Caki2 (cell line): ENCODE measurements at places on chromosomes 3 and 15.

GRCh38 chr3:152362086-152362485, 93.4 kb downstream of the MBNL1 start:
- DNase-seq = no peak

GRCh38 chr3:143071776-143072175, 47.8 kb upstream of the CHST2 start:
- DNase-seq = no peak

DNA sequence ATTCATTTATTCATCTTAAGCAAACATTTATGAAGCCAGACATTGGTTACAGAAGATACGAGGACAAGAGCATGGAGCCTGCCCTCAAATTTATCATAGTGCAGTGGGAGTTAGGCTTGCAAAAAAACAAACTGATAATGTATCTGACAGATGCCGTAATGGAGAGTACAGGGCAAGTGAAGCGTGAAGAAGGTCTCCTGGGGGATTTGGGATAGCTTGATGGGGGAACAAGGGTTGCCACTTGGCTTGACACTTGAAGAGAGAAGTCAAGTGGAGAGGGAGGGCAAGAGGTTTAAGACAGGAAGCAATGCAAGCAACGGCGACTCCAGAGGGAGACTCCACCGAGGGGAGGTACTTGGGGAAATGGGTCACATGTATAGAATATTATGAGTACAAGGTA, 129.3 kb downstream of the SSR3 start:
- no peak for DNase-seq

DNA sequence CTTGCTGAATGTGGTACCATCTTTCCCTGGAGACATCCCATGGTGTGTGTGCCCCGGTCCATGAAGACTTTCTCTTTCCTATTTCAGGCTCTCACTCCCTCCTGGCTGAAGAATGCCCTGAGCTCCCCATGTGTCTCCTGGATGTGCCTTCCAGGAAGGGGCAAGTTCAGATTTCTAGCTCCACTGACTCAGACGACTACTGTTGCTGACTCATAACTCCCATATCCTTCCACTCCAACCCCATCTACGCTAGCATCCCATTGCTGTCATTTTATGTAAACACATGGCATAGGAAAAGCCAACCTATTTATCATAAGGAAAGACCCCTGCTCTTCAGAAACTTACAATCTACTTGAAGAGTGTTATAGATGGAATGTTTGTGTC, 95.0 kb downstream of the ADCY5 start:
- DNase-seq = no peak
